ENCODE measurements at places on chromosomes 1 and 21.
A peak's percentile ranks its signal among the peaks of the same experiment; 100 is the strongest.

- DNase-seq: peak; percentile 91
Measured at GRCh38 chr1:43529206-43529731, 1.4 kb upstream of the PTPRF start.

GRCh38 chr1:177383715-177384114 is 213.0 kb downstream of the BRINP2 start:
- DNase-seq: no peak

DNA sequence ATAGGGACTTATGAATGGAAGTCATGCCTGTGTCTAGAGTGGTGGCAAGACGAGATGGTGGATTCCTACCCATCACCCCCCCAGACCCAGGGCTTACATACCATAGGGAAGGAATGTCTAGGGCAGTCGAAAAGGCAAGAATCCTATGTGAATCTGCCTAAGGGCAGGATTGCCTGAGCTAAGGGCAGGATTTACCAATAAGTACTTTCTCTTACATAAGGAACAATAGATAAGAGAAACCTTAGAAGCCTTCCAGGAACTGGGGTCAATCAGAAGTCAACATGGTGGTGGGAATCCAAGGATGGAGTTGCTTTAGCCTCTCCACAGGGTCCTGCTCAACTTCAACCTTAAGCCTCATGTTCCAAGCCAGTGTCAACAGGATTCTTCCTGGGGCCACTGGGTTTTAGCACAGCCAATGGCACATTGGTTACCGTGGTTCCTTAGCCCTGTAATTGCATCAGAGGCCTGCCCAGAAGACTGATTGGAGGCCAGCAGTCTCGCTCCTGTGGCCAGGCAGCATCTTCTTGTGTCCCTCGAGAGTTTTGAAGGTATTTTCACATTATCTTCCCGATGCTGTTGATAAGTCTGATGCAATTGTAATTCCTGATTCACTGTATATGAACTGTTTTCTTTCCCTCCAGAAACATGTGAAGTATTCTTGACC is 20.7 kb downstream of the BACE2 start:
- DNase-seq: peak; percentile 24

GRCh38 chr1:29569971-29570634 is 333.8 kb downstream of the PTPRU start:
- DNase-seq: peak; percentile 8

DNA sequence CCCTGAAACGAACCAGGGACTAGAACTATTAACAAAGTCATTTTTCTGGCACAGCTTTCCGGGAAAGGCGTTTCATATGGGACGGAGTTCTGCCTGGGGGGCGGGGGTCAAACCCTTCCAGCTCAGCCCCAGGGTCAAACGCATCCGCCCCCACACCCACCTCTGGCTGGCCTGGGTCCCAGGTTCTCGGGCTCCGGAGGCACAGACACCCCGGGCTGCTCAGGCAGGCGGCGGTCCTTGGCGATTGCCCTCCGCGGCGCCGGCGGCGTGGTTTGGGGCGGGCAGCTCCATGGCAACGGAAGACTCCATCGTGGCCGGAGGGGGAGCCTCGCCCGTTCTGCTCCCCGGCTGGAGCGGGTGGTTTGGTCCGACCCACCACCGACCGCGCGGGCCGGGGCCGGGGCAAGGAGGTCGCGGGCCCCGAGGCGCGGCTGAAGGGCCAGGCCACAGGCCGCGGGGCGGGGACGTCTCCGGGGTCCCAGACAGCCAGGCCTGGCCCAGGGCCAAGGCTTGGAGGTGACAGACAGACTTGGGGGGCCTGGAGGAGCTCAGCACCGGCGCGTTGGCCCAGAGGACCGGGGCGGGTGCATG is at the start of gene CFAP74:
CFAP74 (minus strand) TSS at position 246 of the 591 bp plus-strand sequence. CDS start 12,830 bp downstream, outside the sequence.
- peak; percentile 25 for DNase-seq

DNA sequence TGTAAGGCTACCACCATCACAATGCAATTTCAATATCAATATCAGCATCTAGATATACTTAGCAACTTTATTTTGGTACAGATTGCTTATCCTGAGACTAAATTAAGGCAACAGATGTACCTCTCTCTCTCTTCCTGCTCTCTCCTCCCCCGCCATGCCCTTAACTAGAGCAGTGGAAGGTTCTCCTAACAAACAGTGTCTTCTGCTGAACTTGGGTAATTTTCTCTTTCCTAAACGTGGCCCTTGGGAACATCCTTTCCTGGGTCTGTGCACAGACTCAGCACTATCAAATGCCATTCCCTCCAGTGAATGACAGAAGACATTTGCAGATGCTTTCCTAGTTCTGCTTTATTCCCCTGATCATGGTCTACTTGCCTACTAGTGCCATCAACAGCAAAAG is 85.6 kb upstream of the TTC39A start:
- no peak for DNase-seq

DNA sequence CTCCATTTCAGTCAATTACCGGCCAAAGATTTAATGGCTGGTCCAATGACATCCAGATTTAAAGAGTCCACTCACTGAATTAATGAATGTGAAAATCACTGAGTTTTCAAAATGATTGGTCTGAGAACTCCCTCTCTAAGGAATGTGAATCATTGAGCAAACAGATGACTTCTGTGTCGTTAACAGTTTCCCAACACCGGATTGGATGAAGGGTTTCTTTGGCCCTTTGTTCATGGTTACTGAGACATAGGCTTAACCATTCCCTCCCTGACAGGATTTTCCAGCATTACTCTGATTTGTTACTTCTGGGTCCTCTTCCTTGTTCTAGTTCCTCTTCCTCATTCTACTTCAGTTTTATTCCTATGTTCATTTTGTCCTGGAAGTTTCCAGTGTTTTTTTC is 1.5 kb upstream of the CLDN17 start:
- DNase-seq: no peak

DNA sequence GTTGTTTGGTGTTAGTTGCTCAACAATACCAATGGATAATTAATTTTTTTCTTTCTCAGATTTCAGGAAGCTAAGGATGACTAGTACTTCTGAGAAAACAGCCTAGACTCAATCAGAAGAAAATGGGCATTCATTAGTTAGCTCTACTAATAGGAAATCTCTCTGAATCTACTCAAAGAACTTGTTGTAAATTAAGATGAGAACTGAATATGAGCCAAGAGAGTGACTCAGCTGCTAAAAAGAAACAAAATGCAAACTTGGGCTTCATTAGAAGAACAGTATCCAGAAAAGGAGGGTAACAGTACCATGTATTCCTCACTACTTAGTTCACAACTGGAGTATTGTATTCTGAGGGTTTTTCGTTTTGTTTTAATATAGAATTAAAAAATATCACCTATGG is 12.5 kb downstream of the FOXJ3 start:
- DNase-seq: peak; percentile 50

- DNase-seq: no peak
Measured at GRCh38 chr1:204335533-204335932, 24.2 kb downstream of the PLEKHA6 start.

Measured in cardiac fibroblast (primary cell).